Stimulated activated CD8-positive, alpha-beta memory T cell treated with anti-CD3 and anti-CD28 coated beads, Interleukin-4, amount 100 ng/mL, for 1 hour (primary cell): ENCODE measurements at places on chromosomes 6 and 20.

- DNase-seq, result no peak
Observed at GRCh38 chr6:44224029-44224964, 902 bp downstream of the SLC29A1 start.

DNA sequence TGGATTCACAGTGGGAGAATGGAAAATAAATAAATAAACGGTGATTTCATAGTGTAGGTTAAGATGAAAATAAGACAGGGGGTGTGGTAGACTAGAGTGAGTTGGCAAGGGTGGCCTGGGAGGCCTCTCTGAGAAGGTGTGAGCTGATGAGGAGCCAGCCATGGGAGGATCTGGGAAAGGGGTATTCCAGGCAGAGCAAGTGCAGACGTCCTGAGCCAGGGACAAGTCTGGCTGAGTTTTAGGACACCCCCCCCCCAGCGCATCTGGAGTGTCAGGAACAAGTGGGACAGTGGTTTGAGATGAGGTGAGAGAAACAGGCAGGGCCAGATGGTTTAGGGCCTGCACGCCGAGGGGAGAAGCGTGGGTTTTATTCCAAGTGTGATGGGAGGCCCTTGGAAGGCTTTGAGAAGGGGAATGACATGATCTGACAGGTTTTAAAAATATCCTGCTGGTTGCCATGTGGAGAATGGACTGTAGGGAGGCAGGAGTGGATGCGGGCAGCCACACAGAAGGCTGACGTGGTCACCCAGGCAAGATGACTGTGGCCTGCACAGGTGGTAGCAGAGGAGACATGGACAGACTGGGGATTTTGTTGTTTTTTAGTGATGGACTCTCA, 21.1 kb upstream of the CCM2L start:
- no peak for DNase-seq

- no peak for DNase-seq
Observed at GRCh38 chr20:38179846-38180245, 14.8 kb upstream of the TGM2 start.

GRCh38 chr6:74409447-74409846, 713.4 kb downstream of the CD109 start:
- no peak for DNase-seq

DNA sequence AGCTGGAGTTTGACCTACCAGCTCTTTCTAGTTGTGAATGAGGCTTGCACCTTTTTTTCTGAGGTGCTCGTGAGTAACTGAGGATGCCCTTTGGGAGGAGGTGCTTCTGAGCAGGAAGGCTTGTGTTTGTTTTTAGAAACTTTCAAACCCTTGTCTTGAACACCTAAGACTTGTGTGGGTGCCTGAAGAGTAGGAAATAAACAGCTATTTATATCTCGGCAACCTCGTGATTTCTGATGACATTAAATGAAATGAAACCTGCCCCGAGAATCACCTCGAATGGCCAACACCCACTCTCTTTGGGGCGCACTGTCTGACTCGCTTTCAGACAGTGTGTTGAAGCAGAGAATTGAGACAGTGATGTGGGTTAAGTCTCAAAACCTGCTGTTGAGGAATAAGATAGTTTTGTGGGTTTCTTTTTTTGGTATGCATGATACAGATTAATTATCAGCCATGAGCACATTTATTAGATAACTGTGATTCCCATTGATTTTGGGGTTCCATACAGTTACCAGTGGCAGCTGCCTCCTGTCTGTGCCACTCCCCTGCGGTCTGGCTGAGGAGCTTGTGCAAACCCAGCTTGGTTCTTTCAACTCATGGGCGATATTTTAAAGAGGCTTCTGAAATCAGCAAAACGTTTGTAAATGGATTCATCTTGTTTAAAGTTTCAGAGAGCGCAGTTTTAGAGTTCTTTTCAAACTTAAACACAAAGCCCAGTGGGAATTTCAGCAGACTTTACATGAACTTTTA, 8.4 kb downstream of the IRF4 start:
- no peak for DNase-seq

DNA sequence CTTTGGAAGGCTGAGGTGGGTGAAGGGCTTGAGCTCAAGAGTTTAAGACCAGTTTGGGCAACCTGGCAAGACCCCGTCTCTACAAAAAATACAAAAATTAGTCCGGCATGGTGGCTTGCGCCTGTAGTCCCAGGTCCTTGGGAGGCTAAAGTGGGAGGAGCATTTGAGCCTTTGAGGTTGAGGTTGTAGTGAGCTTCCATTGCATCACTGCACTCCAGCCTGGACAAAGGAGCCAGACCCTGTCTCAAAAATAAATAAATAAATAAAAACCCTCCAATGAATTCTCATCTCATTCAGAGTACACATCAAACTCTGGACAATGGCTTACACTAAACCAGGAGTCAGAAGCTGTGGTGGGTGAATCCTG, 31.8 kb downstream of the B4GALT5 start:
- DNase-seq, result no peak

GRCh38 chr6:18388271-18388670, 1.1 kb downstream of the RNF144B start:
- no peak for DNase-seq

DNA sequence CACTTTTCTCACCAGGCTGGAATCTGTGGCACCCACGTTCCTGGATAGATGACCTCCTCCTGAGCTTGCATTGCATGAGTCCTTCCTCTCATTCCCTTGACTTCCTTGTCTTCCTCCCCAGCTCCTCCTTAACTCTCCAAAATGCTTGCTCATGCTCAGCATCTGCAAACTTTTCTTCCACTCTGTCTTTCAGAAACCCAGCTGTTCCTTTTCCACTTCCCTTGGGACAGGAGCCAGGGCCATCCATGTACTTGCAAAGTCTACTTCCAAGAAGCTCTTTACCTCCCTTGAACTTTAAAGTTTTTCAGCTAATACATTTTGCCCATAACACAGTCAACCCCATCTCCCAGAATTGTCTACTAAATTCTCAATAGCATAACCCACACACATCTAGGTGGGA, 861.7 kb downstream of the QKI start:
- no peak for DNase-seq

GRCh38 chr6:66210964-66211363, 503.9 kb upstream of the EYS start:
- DNase-seq, result no peak

DNA sequence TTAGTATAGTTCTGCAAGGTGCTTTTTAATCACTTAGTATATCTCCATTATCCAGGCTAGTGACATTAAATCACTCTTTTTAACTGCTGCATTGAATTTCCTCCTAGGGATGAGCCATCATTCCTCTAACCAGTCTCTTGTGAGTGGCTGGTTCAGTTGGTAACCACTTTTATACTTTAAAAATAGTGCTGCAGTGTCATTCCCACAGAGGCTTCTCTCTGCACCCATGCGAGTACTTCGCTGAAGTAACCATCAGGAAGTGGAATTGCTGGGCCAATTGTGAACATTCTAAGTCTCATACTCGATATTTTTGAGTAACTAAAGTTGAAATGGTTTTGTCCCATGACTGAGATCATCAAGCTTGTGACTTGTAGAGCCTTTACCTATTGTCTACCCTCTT, 2.1 kb downstream of the BTN3A2 start:
- no peak for DNase-seq

GRCh38 chr6:167442796-167443680, 118.2 kb downstream of the TTLL2 start:
- DNase-seq, result no peak

GRCh38 chr6:85945459-85946185, 302.9 kb upstream of the SYNCRIP start:
- no peak for DNase-seq

GRCh38 chr20:37179683-37180524, 556 bp upstream of the MROH8 start:
- DNase-seq, result no peak

- DNase-seq, result no peak
Observed at GRCh38 chr6:11899645-11900044, 112.5 kb upstream of the HIVEP1 start.

DNA sequence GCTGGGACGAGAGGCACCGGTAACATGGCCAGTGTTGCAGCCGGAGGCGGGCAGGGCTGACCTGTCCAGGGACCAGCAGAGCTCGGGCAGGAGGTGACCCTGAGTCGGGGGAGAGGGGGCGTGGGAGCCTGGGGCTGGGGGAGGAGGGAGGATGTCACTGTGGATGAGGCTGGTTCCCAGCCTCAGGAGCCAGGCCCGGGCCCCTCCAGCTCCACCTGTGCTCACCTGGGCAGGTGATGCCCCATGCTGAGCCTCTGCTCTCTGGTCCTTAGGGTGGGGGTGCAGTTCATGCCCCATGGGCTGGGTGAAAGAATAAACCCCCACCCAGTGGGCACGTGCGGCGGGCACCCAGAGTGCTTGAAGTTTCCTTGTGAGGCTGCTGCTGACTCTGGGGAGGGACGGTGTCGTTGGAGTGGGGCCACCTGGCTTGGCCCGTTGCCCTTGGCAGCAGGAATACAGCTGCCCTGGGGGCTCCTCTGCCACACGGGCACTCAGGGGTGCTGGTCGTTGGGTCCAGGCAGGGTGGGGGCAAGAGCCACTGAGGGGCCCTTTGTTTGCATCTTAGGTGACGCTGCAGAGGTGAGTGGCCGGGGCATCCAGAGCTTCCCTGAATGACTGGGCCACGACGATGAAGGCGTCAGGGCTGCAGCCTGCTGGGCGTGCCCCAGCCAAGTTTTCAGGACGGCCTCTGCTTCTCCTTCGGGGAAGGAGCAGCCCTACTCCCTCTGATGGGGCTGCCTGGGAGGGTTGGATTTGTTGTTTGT, 24.7 kb upstream of the BHLHE23 start:
- DNase-seq, result no peak

GRCh38 chr20:49560646-49561045, 7.3 kb downstream of the PTGIS start:
- DNase-seq, result no peak

GRCh38 chr6:149333266-149333620, 15.7 kb downstream of the TAB2 start:
- no peak for DNase-seq

DNA sequence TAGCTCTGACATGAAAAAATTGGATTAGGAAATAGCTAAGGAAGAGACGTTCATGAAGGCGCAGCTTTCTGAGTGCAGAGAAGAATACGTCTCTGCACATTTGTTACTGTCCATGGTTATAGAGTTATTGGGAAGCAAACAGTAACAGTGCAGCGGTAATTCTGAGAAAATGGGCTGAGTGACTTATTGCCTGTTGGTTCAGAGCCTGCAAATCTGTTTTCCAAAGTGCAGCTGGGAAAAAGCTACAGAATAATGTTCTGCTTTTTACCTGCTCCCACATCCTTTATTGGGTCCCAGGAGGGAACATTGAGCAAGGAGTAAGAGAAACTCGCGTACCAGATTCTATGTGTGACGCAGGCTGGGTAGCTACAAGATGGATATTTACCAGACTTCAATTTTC, 160.2 kb downstream of the BTBD3 start:
- DNase-seq, result no peak

DNA sequence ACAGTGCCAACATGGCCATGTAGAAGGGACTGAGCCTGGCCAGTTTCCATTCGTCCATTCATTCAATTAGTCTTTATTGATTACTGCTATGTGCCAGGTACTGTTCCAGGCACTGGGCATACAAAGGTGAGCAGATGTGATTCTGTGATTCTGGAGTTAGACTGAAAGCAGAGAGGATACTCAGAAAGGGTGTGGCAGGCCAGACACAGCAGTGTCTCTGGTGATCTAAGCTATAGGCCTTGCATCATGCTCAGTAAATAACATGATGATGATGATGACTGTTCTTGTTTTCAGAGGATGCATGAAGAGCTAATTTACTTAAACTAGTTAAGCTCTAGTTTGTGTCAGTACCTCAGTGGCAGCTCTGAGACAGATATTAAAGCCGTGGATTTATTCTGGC, 31.4 kb upstream of the FUCA2 start:
- no peak for DNase-seq

GRCh38 chr20:46137816-46138215, 19.7 kb downstream of the CD40 start:
- no peak for DNase-seq

GRCh38 chr6:112144145-112144926, 56.9 kb downstream of the FAM229B start:
- DNase-seq, result no peak

GRCh38 chr6:129517288-129517687, 192.7 kb downstream of the ARHGAP18 start:
- DNase-seq, result no peak

DNA sequence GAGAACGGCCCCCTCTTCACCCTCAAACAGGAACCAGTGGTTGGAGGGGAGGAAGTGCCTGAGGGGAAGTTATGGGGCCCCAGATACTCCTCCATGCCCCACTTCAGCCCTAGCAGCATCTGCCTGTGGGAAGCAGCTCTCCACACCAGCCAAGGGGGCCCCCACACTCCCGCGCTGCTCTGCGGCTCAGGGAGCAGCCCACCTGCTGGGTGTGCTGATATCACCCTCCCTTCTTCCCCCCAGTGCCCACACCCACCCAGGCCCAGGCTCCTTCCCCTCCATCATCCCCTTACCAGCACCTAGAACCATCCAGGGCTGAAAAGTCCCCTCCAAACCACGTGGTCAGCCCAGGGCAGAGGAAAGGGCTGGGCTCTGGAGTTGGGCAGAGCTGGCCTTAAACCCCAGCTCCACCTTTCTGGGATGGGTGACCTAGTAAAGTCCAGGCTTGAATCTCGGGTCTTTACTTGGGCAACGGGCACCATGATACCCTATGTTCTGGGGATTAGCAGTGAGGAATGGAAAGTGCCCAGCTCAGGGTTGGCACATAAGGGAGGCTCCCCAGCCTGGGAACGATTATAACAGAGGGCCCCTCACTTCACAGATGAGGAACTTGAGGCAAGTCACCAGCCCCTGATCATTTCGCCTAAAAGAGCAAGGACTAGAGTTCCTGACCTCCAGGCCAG, 663 bp downstream of the LST1 start:
- DNase-seq, result no peak

DNA sequence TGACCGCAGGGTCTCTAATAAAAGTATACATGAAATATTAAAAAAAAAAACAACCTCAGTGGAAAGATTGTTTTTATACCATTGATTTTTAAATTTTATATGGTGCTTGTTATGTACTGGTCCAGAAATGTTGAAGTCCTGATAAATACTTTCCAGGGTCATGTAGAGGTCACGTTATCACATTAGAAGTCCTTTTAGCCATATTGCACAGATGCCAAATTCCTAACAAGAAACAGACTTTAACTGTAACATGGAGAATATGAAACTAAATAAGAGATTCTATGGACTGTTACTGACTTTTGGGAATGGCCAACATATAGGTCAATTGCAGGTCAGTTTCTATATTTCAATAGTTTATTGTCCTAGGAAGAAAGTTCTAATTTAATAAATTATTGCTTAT, 89.0 kb downstream of the ADGRB3 start:
- no peak for DNase-seq

GRCh38 chr20:12702312-12702711, 306.5 kb upstream of the SPTLC3 start:
- no peak for DNase-seq

- no peak for DNase-seq
Observed at GRCh38 chr6:100893743-100894142, 12.6 kb upstream of the ASCC3 start.

GRCh38 chr20:61931476-61932198, 134.0 kb downstream of the TAF4 start:
- no peak for DNase-seq

DNA sequence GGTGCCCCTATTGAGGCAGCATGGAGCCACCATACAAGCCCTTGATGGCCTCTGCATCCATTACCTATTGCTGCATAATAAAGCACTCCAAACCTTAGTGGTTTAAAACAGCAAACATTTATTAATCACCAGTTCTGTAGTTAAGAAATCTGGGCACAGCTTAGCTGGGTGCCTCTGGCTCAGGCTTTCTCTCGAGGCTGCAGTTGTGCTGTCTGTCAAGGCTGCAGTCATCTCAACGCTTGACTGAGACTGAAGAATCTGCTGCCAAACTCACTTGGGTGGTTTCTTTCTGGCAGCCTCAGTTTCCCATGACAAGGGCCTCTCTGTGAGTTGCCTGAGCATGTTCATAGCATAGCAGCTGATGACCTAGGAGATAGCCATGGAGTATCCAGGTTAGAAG, 207.4 kb upstream of the LRFN2 start:
- no peak for DNase-seq
